ENCODE measurements at places on chromosomes 4 and X.

DNA sequence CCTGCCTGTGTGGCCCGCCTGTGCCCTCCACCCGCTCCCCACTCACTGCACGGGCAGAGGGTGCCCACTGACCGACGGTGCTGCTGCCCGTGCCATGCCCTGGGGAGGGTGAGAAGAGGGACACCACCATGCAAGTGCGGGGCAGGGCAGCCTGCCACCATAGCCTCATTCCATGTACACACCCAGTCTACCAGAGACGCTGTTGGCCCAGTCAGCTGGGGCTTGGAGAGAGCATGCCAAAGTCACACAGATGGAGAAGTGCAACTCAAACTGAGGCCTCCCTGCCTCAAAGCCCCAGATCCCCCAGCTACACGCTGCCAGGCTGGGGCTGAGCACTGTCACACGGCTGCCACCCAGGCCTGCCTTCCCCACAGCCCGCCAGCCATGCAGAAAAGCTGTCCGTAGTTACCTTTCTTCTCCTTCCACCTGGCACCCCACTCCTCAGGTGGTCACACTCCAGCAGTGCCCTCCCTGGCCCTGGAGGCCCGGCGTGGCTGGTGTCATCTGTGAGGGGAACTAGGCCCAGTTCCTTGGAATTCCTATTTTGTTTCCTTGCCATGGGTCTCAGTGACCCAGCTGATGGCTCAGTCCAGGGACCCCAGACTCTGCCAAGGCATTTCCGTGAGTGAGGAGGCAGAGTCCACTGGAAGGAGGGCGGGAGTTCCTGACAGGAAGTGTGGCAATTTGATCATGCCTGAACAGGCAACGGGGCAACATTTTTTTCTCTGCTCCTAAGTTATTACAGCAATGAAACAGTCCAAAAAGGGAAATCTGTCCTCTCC is at the start of gene SLC2A9:
TSS of gene SLC2A9 (minus strand) at position 627 of the 782 bp plus-strand sequence. CDS start at position 559, 68 bp downstream.
- no peak for DNase-seq

DNA sequence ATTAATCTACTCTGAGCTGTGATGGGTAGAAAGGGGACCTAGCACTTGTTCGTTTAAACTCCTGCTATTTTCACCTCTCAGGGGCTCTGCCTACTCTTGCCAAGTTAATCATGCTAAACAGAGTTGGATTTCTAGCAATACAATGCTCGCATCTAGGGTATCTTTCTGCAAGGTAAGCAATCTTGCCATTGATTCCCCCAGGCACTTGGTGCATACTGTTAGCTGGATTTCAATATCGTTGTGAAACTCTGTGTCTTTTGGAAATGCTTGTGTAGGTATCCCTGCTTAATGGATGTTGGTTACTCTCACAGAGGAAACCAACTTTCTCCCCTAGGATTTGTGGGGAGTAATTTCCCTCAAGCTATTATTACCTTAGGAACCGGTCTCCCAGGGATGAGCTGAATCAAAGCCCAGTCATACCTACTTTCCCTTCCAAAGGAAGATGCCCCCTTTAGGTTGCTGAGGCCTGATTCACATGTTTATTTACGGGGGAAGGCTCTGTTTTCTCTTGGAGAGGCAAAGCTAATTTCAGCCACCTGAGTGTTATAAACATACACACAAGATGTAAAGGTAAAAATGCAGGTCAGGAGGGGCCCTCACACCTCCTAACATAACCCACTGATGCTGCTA is 366.8 kb downstream of the FBXW7 start:
- DNase-seq, result no peak

DNA sequence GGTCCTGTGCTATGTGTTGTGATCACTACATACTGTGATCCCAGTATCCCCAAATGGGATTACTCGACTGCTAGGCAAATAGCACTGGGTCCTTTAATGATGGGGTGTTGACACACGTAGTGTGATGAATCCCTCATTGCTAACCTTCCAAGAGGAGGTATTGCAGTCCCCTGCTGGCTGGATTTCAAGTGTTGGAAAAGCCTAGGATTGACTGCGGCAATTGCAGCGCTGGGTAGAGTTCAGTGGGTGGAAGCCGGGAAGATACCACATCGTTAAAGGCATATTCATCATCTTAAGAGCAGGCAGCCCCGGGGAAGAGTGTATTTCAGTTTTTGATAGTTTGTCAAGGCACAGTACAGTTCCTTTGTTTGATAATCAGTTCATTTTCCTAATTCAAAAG is 159.9 kb downstream of the TRIML1 start:
- DNase-seq, result no peak

GRCh38 chr4:98648602-98649001 is 9.8 kb downstream of the TSPAN5 start:
- DNase-seq, result no peak

DNA sequence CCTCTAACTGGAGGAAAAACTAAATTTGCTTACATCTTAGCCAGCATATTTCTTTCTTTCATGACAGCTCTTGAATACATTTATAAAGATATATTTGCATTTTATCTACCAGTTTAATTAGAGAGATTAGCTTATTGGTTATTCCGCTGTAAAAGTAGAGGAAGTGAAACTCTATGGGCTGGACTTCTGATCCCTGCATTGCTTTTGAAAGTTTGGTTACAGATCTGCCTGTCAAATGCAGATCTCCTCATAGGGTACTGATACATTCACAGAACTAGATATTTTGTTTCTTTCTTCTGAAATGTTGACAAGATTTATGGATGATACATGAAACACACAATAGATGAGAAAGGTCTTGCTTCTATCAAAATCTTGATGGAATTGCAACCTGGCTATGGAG is 581.4 kb upstream of the AADAT start:
- no peak for DNase-seq

GRCh38 chr4:113617195-113617594 is 144.3 kb downstream of the CAMK2D start:
- DNase-seq, result no peak

DNA sequence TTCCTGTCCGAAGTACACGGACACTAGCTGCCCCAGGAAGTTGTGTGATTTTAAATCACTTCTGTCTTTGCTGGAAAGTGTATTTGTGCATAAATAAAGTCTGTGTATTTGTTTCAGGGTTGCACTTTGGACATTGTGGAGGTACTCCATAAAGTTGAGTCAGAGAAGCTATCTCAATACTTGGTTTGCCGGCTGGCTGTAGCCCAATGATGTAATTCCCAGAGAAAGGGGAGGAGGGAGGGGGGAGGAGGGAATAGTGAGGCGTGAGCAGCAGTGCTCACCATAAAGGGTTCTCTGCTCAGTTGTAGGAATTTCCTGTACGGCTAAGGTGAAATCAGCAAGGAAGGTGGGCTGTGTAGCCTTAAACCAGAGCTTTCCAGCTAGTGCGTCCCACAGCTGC is 7.5 kb downstream of the APEX2 start:
- no peak for DNase-seq

DNA sequence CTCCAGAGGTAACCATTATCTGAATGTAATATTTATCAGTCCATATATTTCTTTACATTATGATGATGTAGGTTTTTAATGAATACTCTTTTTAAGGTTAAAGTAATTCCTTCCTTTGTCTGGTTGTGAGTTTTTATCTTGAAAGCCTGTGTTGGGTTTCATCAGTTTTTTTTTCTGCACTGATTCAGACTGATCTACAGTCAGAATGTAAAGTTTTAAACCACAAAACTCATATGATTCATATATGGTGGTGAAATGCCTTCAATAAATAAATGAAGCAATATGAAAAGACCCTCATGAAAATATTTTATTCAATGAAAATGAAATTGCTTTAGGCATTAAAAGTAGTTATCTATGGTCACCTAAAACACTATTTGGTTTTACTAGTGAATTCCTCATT is 47.1 kb downstream of the SORBS2 start:
- DNase-seq, result no peak

DNA sequence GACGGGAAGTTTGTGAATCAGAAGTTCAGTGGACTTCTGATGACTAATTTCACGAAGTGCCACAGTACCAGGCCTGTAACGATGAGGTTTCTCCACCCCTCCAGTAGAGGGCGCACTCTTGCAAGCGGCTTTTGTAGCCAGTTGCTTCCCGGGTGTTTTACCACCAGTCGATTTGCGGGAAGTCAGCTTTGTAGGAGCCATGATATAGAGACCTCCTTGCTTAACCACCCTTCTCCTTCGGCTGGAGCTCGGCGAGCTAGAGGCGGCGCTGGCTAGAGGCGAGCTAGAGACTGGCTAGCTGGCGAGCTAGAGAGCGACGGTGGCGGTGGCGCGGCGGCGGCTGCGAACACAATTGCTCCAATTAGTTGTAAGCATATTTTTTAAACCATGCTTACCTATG is 72.0 kb downstream of the IL1RAPL1 start:
- no peak for DNase-seq

GRCh38 chr4:57993944-57994343 is 883.8 kb upstream of the IGFBP7 start:
- no peak for DNase-seq

DNA sequence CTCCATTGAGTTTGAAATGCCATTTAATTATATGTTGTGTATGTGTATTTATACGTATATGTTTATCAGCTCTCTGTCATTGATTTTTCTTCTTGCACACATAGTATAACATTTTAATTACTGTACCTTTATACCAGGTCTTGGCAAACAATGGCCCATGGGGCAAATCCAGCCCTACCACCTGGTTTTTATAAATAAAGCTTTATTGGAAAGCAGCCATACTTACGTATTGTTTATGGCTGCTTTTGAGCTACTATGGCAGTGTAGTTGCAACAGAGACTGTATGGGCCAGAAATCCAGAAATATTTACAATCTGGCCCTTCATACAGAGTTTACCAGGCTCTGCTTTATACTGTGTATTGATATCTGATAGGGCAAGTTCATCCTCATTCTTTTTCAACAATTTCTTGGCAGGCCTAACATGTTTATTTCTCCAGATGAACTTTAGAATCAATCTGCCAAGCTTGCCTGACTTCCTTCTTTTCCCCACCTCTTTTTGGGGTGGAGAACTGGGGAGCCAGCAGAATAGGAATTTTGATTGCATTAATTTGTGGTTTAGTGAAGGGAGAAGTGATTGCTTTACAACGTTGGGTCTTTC is 15.8 kb downstream of the DCUN1D4 start:
- DNase-seq, result no peak

DNA sequence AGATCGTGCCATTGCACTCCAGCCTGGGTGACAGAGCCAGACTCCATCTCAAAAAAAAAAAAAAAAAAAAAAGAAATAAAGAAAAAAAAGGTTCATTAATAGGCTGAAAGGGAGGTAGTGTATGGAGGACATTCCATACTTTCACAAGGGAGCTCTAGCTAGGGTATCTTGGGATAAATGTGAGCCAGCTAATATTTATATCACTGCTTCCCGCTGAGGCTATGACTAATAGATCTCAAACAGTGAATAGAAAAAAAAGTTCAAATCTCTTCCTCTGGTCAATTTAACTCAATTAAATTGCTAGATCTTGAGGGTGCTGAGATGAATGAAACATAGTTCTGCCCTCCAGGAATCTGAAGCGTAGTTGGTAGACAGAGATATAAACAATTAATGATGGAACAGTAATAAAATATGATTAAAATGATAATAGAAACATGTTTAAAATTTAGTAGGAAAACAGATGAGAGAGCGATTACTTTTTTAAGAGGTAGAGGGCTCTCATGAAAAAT is 55.7 kb upstream of the SHISA3 start:
- no peak for DNase-seq

- no peak for DNase-seq
These were observed 6.7 kb downstream of the ELF4 start for GRCh38 chrX:130103605-130104004.

GRCh38 chrX:40340116-40340515 is 240.7 kb upstream of the ATP6AP2 start:
- no peak for DNase-seq

DNA sequence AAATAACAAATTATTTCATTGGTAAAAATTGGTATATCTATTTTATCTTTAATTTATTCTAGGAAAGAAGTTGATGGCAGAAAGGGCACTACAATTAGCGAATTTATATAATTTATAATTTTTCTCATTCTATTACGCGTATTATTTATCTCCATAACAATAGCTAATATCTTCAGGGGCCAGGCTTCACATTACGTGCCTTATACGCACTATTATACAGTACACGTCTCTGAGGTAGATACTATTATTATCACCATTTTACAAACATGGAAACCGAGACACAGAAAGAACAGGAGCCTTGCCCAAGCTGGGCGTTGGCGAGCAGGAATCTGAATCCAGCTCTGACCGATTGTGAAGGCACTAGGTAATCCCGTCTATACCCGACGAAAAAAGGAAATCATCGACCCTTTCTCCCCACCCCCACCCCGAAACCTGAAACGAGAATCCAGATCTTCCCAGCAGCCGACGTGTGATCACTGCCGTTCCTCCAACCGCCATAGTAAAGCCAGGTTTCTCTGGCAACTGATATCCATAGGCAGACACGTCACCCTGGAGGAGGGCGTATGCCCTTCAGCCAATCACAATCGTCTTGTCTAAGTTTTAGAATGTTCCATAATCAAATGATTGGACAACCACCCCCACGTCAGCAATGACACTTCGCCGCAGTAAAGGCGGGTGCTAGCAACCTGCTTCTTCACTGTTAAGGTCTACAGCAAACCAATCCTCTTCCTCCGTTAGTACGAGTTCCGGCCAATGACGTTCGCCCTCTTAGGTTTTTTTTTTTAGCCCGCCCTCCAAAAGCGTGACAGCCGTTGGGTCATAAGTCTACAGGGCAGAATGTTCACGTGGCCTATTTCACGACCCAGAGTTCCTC is at the start of gene MORF4L2:
TSS of gene MORF4L2 (minus strand) at position 501 of the 874 bp plus-strand sequence. CDS start 9,672 bp downstream, outside the sequence.
- peak; percentile 91 for DNase-seq

GRCh38 chr4:95314573-95314972 is 234.2 kb downstream of the UNC5C start:
- DNase-seq, result no peak

DNA sequence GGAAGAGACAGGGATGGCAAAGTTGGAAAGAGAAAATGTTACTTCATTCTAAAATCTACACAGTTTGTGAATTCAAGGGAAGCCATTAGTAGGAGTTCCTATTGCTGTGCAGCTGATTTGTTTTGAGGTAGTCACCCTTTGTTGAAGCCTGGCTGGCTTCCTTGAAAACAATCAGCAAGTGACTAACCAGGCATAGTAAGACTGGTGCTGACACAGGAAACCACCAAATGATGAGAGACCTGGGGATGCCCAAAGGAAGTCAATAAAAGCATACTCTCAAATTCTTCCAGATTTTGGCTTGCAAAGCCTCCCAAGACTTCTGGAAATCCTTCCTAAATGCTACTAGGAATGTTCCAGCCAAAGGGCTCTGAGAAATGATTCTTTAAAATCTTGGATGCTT is 23.9 kb upstream of the PRDM8 start:
- DNase-seq, result no peak

DNA sequence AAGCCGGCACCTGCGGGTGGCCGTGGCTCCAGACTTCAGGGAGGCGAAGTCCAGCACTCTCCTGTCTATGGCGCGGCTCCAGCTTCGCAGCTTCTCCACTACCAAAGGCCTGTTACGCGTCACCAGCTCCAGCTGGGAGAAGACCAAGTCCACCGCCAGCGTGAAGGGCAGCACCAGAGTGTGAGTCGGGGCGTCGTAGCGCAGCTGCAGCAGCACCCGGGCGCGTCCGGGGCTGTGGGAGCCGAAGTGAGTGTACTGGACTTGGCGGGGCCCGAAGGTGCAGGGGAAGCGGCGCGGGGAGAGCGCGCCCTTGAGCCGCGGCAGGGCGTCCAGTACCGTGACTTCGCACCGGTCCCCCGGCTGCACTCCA is 444 bp downstream of the FREM3 start:
- DNase-seq, result no peak

- DNase-seq, result no peak
These were observed 281.1 kb downstream of the NKX6-1 start for GRCh38 chr4:84218031-84218430.

- no peak for DNase-seq
These were observed 132.9 kb upstream of the NKX1-1 start for GRCh38 chr4:1538941-1539772.

GRCh38 chr4:14434916-14435315 is 567.4 kb upstream of the CPEB2 start:
- no peak for DNase-seq

GRCh38 chr4:121784975-121785374 is 16.1 kb upstream of the EXOSC9 start:
- no peak for DNase-seq

All from WERI-Rb-1 (cell line).